ENCODE measurements at places on chromosomes 16 and 17.

DNA sequence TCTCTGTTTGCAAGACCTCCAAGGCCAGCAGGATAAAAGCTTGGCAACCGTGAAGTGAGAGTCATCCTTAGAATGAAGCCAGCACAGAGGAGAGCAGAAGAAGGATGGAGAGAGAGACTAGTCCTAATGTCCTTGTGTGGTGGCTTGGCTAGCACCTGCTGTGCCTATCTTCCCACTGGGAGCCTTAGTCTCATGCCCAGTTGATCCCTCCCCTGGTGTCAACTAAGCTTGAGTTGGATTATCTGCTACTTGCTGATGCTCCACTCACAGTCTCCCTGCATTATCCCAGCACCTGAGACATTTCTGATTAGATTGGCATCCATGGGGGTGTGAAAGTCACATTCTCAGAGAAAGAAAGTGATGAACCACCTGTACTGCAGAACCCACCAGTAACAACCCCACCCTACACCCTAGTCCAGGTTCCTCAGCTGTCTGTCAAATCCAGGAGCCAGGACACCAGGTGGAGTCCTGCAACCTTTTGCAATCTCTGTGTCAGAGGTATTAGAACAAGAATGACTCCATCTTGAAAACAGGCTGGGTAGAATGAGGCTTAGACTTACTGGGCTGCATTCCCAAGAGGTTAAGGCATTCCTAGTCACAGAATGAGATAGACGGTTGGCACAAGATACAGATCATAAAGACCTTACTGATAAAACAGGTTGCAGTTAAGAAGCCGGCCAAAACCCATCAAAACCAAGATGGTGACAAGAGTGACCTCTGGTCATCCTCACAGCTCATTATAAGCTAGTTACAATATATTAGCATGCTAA lies 460.2 kb upstream of the C16orf82 start:
- no peak for DNase-seq

DNA sequence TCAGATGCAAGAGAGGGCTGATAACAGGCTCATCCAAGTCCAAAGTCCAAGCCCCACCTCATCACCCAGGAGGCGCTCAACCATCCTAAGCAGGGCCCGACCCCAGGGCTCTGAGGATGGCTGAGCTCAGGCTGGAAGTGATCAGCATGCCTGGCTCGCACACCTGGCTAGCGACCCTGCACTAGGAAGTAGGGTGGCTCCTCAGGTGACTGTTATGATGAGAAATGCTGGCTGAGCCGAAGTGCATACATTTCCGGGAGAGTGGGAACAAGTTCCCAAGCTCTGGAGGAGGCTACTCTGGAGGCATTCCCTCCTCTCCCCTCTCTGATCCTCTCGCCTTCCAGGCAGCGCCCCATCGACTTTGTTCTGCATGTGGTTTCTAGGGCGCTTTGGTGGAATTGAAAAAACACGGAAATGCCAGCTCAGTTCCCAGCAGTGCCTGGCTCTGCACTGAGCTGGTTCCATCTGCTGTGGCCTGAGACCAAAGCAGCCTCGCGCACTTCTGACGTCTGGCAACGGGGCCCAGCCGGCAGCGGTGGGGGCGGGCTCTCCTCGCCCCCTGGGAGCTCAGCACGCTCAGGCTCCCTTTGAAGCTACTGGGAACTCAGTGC lies 130.3 kb downstream of the IRF8 start:
- DNase-seq: no peak

DNA sequence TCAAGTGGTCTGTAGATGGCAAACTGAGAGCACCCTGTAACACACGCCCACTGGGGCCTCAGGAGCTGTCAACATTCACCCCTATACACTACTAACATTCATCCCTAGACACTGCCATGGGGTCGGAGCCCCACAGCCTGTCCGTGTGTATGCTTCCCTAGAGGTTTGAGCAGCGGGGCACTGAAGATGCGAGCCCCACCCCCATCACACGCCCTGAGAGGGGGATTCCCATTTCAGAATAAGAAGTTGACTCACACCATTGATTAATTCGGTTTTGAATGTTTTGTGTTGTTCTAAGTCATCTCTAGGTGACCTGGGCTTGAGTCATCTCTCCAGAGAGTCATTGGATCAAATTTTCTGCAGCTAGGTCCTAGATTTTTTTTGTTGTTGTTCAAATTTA lies 37.3 kb upstream of the MMD start:
- no peak for DNase-seq

GRCh38 chr16:24308200-24308599 lies 52.1 kb downstream of the CACNG3 start:
- DNase-seq: no peak

DNA sequence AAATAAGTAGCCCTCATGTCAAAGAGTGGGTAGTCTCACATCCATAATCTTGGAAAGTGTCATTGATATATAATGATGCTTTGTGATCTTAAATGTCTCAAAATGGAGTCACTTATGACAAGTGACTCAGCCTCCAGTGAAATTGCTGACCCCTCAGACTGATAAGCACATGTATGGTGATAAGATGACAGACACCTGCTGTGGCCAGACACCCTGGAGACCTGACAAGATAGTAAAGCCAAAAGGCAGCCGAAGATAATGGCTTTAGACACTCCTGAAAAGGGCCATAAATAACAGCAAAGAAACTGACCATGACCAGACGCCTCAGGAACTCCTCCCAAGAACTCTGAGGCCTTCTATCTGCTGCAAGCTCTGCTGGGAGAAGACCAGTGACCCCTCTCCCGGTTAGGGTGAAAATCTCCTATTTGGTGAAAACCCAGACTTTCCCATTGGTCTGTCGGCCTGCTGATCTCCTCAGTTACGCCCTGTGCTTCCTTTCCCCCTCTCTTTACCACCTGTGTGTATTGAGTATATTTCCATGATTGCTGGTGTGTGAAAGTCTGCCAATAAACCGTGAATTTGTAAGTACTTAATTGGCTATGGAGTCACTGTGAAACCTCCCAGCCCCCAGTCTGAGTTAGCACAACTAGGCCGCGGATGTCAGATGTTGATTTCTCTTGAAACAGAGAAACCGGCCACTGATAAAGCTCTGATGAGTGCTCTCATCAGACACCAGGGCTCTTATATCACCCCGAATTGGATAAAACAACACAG lies 226.7 kb upstream of the MYOCD start:
- no peak for DNase-seq
